HT1080 (cell line): ENCODE measurements at places on chromosomes 6 and 20. TPM values are rescaled to one million over a fixed set of nuclear protein-coding genes. Genes with fewer than 3 reads are reported as not detected.

DNA sequence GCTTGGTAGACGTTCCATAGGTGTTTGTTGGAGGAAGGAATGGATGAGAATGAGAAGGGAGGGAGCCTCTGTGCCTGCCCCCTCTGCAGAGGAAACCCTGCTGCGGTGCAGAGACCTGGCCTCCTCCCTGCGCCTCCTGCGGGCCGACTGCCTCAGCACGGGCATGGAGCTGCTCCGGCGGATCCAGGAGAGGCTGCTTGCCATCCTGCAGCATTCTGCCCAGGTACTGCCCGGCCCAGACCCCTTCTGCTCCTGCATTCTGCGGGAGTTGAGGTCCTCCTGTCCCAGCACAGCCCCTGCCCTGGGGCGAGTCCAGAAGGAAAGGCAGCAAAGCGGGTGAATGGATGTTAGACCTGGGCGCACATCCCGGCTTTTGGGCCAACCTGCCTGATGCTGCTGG, 6.1 kb downstream of the DNPH1 start:
- DNase-seq: no peak

Gene TMEM170B
- total RNA-seq: 1.1 and 1.2 TPM in 2 replicates

DNA sequence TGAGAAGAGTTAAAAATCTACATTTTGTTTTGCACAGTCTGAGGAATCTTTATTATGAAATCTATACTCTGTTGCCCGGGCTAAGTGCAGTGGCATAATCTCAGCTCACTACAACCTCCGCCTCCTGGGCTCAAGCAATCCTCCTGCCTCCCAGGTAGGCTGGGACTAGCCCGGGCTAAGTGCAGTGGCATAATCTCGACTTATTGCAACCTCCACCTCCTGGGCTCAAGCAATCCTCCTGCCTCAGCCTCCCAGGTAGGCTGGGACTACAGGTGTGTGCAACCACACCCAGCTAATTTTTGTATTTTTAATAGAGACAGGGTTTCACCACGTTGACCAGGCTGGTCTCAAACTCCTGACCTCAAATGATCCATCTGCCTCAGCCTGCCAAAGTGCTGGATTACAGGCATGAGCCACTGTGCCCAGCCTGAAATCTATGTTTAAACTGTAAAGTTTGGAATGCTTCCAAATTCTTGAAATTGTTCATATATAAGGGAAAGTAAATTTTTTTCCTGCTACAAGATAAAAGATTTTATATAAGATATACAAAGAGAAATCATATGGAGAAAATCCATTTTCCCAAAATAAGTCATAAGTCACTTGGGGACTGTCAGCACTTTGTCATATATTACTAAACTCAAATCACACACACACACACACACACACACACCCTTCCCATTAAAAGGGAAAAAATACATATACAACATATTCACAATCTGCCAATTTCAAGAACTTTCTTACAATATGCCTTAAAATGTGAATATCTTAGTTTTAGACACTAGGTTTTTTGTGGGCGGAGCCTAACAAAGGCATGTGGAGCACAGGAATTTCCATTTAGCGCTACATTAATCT, 19.4 kb downstream of the PTPRK start:
- DNase-seq: no peak

Gene RBPJL
- not detected in 2 replicates for total RNA-seq

DNA sequence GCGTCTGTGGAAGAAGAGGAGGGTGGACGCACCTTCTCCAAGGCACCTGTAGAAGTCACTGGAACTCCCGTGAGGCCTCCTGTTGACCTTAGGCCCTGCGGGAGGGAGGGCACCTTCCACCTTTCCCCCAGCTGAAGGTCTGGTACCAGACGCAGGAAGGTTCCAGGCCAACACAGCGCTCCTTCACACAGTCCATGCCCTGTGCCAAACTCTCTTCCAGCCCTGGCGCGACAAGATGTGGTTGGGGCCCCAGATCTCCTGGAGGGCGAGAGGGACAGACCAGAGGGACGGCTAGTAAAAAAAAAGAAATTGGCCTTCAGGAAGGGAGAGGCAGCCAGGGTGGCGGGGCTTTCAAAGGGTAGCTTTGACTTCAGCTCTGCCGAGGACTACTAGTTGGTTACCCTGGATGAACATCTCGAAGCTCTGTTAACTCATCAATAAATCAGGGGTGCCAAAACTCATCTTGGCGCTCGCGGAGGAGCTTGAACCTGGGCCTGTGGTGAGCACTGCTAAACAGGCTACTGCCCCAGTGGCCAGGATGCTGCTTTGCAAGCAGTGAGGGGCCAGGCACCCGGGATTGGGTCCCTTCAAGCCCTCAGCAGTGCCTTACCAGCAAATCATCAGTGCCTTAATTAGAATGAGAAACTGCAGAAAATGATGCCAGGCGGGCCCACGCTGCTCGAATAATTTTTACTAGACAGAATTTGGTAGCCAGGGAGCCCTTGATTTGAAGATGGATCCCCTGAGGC, 14.9 kb downstream of the AARS2 start:
- no peak for DNase-seq

Gene ZDHHC14
- total RNA-seq: 6.9 and 8.1 TPM in 2 replicates

GRCh38 chr6:18985061-18985460, 597.9 kb downstream of the RNF144B start:
- DNase-seq: no peak
